ENCODE measurements at places on chromosomes 6 and 20.

GRCh38 chr6:111215131-111215530, 127.8 kb downstream of the SLC16A10 start:
- H3K4me1 ChIP-seq: no peaks in the 10 kb centered on the region
- H3K36me3 ChIP-seq: no peaks in the 10 kb centered on the region
- no peak overlapping the region for H3K4me3 ChIP-seq

DNA sequence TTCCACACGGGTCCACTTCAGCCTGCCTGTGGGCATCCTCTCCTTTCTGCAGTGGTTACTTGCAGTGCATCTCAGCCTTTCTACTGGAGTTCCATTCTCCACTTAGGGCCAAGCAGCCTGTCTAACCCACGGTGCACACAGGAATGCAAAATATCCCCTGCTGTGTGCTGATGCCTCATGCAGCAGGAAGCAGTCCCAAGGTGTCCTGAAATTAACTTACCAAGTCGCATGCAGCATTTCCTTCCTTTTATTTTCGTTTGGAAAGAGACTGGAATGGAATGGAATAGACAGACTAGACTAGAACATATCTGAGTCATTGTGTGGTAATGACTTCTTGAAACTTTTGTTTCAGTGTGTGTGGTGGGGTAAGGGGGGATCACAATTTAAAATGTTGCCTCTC, 25.9 kb upstream of the FOXQ1 start:
- no peaks in the 10 kb centered on the region for H3K4me1 ChIP-seq
- no peaks in the 10 kb centered on the region for H3K36me3 ChIP-seq
- no peak overlapping the region for H3K4me3 ChIP-seq
- no peak for DNase-seq
- H3K27ac ChIP-seq: no peak overlapping the region
- H3K27me3 ChIP-seq: no peaks in the 10 kb centered on the region

DNA sequence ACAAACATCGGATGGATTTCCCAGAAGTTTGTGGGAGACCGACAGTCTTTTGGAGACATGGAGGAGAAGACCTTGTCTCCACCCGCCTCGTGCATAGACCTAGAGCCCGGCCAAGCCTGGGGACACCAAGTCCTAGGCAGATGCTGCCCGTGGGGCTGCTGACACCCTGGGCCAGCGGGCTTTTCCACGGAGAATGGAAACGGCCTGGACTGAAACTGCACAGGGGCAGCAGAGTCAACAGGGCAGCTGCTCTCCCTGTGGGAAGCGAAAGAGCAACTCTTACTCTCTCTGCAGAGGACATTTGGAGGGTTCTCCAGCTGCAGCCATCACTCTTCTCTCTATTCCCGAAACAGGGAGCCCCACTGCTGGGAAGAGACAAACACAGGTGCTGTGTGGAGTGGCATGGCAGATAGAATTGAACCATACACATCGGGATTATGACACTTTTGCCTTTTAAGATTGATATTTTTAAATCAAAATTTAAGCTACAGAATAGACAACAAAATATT, 401.2 kb downstream of the THBS2 start:
- DNase-seq: no peak
- H3K4me3 ChIP-seq: no peak overlapping the region
- no peaks in the 10 kb centered on the region for H3K4me1 ChIP-seq
- H3K36me3 ChIP-seq: no peaks in the 10 kb centered on the region
- no peaks in the 10 kb centered on the region for H3K27me3 ChIP-seq

GRCh38 chr6:7119272-7119801, 11.6 kb downstream of the RREB1 start:
- H3K4me1 ChIP-seq: no peaks in the 10 kb centered on the region
- H3K36me3 ChIP-seq: peaks cover 27% of the 10 kb centered on the region
- H3K4me3 ChIP-seq: no peak overlapping the region
- peak; percentile 60 for DNase-seq
- no peaks in the 10 kb centered on the region for H3K27me3 ChIP-seq

DNA sequence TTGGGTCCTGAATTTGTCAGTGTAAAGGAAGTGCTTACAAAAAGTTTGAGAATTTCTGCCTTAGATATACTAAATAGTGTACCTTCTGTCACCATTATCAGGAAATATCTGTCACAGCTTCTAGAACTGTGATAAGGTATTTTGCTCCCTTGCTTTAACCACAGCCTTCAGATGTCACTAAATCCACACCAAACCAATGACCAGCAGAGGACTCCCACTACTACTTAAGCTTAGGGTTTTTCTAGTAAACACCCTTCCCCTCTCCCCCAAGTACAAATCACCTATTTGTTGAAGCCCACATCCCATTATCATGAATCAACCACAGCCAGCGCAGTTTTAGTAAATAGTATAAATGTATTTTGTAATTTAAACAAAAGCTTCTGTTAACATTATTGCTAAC, 8.6 kb upstream of the JPH2 start:
- H3K27me3 ChIP-seq: no peaks in the 10 kb centered on the region
- peaks cover 2% of the 10 kb centered on the region for H3K4me1 ChIP-seq
- no peak overlapping the region for H3K4me3 ChIP-seq
- no peak overlapping the region for H3K27ac ChIP-seq
- peaks cover 48% of the 10 kb centered on the region for H3K36me3 ChIP-seq

Measured in endodermal cell (in vitro differentiated cells).